ENCODE measurements at places on chromosomes 2 and 18.

DNA sequence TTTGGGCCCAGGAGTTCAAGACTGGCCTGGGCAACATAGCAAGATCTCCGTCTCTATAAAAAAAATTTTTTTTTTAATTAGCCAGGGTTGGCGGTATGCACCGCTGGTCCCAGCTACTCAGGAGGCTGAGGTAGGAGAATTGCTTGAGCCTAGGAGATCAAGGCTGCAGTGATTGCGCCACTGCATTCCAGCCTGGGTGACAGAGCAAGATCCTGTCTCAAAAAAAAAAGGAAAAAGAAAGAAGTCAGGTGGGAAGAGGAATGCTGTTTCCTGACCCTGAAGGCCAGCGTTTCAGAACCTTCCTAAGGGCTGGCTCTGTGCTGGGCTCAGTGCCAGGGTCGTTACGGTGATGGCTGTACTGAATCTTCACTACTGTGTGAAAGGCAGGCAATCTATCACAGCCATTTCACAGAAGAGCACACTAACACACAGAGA is 35.0 kb upstream of the AGAP1 start:
- no peak for DNase-seq

DNA sequence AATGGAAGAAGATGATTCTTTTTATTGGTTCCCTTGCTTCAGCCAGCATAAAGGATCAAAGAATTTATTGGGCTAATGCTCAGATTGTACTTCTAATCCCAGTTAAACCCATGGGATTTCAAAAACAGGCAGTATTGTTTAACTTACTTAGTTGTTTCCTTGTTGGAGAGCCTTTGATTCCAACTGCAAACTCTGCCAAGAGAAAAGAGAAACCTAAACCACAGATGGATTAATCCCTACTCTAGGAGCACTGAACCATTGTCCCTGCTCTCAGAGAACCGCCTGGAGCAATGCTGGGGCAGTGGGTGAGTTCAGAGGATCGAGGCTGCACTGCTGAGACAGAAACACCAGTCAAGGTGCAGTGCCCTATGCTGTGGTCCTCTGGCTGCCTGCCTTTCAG is 44.9 kb upstream of the SIGLEC15 start:
- no peak for DNase-seq

DNA sequence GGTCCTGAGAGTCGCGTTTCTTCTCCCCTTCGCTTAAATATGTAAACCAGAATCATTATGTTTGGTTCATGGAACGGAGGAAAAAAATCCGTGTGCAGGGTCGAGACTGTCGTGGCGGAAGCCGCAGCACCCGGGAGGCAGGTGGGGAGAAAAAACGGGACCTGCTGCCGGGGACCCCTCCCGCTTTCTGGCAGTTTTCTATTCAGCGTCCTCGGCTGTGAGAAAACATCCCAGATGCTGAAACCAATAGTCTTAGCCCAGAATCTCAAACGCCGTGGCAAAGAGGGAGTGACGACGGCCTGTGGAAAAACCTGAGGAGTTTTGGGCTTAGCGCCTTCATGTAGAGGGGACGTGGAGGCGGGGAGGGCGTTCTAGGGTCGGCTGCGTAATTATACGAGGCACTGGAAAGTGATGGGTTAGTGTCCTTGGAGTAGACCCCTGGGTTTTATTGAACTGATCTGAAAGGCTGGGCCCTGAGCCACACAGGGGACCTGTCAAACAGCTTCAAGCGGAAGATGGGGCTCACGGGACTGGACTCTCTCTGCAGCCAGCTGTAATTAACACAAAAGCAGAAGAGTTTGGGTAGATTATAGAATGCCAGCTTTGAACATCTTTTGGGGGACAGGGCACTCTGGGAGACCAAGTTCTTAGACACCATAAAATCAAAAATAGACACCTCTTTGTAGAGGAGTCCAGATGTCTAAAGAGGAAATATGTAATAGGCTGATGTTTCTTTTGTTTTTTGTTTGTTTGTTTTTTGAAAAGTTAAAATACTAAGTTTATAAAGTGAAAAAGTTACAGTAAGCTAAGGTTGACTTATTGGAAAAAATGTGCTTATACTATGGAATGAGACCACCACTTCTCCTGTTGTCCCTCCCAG is 834 bp upstream of the BUB1 start:
- DNase-seq: no peak

DNA sequence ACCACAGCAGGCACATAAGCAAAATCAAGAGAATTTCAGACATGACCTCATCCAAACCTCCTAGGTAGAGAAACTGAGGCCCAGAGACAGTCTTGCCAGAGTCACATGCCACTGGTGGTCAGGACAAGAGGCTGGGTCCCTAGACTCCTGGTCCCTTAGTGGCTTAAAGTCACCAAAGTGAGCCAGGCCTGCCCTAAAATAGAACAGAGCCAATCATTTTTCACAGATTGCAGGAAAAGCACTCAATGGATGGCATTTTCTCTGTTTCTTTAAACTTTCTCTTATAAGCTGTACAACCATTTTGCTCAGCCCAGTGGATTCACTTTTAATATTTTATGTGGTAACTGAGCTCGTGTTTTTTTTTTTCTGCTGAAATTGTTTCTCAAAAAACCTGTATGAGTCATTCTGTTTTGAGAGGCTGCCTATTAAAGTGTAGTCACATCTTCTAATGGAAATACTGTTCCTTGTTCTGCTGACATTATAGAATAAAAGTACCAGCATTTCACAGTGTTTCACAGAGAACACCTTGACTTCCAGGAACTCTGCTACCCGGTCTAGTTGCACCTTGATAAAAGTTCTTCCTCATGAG is 29.6 kb downstream of the STEAP3 start:
- peak; percentile 88 for DNase-seq

- no peak for DNase-seq
Measured at GRCh38 chr2:223297788-223298187, 245.8 kb downstream of the KCNE4 start.

DNA sequence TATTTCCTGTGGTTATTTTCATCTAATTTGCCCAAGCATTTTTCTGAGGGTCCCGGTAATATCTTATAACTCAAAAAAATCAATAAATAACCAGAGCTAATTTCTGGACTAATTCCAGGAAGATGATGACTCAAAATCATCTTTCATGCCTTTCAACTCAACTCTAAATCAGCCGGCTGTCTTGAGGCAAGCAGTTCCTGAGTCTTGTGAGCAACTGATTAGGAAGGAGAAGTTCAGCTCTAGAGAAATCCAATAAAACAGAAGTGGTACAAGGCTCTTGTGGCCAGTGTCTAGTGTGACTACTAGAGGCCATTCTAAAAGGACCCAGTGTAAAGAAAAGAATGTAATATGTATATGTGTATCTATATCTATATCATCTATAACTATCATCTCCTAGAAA is 890.4 kb downstream of the TRIB2 start:
- no peak for DNase-seq

DNA sequence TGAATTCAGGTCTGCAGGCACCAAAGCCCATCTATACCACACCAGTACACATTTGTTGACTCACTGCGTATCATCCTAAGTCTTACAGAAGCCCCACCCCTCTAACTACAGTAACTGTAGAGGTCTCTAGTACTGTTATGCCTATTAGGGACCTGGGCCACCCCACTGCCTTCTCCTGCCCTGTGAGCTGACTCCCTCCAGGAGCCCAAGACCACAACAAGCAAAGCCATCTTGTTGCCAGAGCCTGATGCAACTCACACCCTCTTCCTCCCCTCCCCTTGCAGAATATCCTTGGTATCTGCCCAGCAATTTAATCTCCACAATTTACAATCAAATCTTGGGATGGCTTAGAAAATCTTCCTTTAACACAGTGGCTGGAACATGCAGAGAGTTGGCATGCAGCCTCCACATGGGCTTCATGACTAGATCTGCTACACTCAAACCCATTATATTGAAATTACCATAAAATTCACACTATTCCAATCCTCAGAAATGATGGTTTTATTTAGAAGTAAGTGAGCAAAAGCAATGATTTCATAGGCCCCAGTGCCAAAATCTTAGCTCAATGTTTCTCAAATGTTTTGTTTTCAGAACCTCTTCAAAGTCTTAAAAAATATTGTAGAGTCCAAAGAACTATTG is 17.7 kb upstream of the CYP1B1 start:
- peak; percentile 67 for DNase-seq

DNA sequence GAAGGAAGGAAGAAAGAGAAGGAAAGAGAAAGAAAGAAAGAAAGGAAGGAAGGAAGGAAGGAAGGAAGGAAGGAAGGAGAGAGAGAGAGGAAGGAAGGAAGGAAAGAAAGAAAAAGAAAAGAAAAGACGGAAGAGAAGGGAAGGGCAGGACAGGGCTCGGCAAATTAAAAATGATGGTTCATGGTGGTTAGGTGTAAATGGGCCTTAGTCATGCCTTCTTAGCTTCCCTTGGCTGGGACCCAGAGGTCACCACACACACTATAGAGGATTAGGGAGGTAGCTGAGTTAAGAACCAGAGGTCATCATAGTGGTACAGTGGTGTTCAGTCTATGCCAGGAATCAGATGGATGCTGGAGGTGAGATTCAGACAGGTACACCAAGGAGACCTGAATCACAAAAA is 9.3 kb upstream of the ATL2 start:
- DNase-seq: no peak

DNA sequence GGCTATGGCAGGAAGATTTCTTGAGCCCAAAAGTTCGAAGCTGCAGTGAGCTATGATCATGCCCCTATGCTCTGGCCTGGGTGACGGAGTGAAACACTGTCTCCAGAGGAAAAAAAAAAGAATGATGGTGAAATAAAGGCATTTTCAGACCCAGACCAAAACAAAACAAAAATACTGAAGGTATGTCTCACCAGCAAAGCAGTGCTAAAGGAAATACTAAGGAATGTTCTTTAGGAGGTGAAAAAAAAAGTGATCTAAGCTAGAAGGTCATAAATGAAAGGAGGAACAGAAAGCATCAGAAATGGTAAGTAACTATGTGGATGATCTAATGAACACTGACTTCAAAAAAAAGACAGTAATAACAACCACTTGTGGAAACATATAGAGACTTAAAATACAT is 18.7 kb downstream of the SS18 start:
- DNase-seq: peak; percentile 46

GRCh38 chr2:16245481-16246054 is 305.2 kb downstream of the MYCN start:
- no peak for DNase-seq

DNA sequence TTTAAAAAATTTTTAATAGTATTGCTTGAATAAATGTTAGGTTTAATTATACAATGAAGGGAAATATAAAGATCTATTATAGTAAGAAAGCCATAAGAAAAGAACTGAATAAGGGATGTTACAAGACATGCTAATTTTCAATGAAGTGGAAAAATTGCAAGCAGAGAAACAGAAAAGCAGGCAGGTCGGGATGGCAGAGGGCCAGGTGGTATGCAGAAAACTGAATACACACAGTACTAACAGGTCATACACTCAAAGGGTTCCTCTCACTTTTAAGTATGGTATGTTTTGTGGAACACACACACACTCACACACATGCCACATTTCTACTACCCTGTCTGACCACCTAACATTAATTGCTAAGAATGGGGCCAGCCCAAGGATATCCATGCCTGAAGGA is 76.7 kb upstream of the DTNA start:
- no peak for DNase-seq

DNA sequence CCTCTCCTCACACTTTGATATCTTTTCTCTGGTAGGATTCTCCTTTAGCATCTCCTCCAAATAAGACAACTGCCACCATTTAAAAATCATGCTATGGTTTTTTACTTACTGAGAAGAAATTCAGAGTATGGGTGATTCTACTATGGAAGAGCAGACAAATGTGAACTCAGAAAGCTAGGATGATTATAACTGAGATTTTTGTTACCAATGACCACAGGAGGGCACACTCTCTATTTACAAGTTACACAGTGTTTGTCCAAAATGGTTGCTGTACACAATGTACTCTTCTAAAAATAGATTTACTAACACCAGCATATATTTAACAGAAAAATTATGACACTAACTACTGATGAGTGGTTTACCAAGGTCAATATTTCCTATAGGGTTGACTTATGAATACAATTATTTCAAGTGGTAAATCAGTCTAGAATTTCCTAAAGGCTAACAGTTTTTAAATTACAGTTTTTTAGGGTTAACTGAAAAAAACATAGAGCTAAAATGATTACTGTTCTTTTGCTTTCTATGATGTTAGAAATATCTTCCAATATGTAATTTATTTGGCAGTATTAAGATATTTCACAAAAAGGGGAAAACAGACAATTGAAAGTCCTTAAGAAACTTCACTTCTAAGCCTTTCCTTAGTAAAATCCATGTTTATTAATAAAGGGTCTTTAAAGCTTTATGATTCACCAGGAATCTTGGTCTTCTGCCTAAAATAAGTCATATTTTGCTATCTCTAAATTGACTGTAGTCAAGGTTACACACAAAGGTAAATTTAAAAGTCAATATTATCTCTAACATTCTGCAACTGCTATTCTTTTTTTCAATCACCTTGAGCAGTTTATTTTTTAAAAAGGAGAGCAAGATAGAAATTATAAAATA is 57.2 kb downstream of the MAP4K3 start:
- peak; percentile 64 for DNase-seq

GRCh38 chr18:61583548-61583947 is 250.3 kb downstream of the CDH20 start:
- no peak for DNase-seq

- no peak for DNase-seq
Measured at GRCh38 chr2:70718736-70719135, 49.3 kb downstream of the ADD2 start.

DNA sequence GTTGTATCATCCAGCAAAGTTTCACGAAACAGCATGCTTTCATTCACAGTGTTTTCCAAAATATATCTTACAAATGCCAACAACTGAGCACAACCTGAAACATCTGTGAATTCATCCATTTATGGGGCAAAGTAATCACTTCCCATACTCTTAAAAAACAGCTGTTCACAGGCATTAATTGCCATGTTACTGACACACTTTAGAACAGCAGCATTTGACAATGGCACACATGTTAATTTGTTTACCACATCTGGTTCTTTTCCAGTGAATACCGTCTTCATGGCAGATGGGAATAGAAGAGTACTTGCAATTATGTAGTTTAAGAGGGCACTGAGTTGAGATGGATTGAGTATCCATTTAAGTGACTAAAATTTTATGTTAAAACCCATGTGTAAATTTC is 347.4 kb upstream of the LRP1B start:
- no peak for DNase-seq

GRCh38 chr2:128310094-128310716 is 8.5 kb downstream of the HS6ST1 start:
- DNase-seq: no peak

DNA sequence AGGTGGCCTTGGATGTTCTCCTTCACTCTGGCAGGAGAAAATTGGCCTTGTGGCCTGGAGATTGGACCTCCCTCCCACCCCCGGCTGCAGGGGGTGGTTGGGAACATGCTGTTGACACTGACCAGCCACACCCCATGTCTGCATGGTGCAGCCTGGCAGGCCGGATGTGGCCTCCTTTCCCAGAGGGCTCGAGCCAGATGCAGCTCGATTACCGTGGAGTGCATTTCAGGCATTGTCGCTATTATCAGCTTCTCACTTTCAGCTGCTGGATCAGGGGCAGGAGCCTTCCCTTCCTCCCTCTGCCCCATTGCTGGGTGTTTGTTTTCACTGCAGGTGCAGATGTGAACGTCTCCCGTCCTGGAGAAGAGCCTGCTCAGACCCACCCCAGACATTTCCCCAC is 211.0 kb upstream of the SIX2 start:
- DNase-seq: no peak

- DNase-seq: no peak
Measured at GRCh38 chr2:226771067-226771466, 28.6 kb downstream of the IRS1 start.

- DNase-seq: no peak
Measured at GRCh38 chr2:212421556-212422334, 116.9 kb downstream of the ERBB4 start.

- no peak for DNase-seq
Measured at GRCh38 chr2:163716101-163716500, 19.7 kb downstream of the FIGN start.

Data from astrocyte of the spinal cord (primary cell).